ENCODE measurements at places on chromosomes 16 and 17. TPM values are rescaled to one million over a fixed set of nuclear protein-coding genes. Genes with fewer than 3 reads are reported as not detected.

DNA sequence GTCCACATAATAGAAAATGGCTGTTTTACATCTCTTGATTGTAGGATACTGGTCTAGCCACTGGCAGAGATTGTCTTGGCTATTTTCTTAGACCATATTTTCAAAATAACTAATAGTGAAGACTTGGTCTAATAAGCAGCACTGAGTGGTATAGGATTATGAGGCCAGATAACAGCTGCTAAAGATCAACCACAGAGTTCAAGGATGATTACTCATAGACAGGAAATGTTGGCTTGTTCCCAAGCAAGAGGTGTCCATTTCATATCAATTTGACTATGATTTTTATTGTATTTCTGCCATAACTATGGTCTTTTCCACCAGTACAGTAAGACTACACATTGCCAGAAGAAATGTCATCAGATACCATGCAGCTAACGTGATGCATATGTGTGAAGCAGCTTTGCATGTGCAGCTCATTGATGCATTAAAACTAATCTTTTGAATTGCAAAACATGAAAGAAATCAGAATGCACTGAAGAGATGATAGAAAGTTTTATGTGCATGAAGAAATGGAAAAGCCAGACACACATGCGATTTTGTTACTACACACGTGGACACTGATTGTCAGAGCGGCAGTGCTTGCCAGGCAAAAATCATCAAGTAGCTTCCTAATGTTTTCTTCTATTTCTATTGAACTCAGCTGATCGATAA, 693.3 kb downstream of the CDH11 start:
- no peak for DNase-seq

DNA sequence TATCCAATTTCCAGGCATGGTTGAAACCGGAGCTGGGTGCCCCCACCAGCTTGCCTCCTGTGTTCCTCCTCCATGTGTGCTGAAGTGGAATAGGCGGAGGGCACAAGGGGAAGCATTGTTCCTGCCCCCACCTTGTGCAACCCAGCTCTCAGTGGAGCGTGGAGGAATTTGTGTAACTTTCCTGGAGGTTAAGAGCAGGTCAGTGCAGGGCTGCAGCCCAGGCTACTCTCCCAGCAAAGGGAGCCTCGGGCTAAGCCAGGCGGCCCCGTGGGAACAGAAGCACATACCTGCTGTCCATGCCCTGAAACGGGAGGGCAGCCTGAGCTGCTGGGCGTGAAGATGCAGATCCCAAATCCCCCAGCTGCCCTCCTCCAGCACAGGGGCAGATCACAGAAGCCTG, 158.8 kb upstream of the LHX1 start:
- no peak for DNase-seq

DNA sequence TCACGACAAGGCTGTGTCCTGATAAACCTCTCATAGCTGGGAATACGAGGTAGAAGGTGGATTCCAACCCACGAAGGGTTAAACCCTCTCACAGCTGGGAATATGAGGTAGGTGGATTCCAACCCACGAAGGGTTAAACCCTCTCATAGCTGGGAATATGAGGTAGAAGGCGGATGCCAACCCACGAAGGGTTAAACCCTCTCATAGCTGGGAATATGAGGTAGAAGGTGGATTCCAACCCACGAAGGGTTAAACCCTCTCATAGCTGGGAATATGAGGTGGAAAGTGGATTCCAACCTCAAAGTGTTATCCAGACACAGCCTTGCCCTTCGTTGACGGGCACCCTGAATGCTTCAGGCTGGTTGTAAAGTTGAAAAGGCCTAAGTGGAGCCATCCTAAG, 31.0 kb downstream of the AXIN1 start:
- no peak for DNase-seq

Gene CCL1
- total RNA-seq: not detected

GRCh38 chr17:44778656-44779210, 19.9 kb downstream of the ADAM11 start:
- no peak for DNase-seq

- no peak for DNase-seq
These were observed 71.5 kb downstream of the TAOK1 start for GRCh38 chr17:29461483-29462206.

DNA sequence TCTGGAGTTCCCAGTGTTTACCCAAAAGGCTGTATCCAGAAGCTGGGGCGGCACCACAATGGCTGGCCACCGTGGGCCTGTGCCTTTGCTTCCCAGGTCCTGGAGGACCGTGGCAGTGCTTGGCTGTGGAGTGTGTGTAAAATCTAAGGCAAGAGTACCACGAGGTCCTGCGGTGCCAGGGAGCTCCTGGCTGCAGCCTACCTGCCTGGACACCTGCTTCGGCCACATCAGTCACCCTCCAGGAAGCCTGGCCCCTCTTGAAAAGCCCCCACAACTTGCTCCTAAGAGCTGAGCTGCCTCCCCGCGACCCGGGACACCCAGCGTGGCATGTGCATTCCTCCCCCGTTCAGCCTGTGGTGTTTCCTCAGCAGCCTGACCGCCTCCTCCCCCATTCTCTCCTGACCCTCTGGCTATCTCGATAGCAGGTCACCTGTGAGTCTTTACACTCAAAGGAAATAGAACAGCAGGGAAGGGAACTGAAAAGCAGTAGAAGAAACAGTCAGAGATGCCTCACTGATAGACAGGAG, 7.9 kb downstream of the TIMM22 start:
- no peak for DNase-seq

Gene PYY
- not detected for total RNA-seq

- DNase-seq: no peak
These were observed 443.3 kb upstream of the C16orf82 start for GRCh38 chr16:26623442-26623841.

Gene FBXO39
- total RNA-seq: 0.49 TPM

DNA sequence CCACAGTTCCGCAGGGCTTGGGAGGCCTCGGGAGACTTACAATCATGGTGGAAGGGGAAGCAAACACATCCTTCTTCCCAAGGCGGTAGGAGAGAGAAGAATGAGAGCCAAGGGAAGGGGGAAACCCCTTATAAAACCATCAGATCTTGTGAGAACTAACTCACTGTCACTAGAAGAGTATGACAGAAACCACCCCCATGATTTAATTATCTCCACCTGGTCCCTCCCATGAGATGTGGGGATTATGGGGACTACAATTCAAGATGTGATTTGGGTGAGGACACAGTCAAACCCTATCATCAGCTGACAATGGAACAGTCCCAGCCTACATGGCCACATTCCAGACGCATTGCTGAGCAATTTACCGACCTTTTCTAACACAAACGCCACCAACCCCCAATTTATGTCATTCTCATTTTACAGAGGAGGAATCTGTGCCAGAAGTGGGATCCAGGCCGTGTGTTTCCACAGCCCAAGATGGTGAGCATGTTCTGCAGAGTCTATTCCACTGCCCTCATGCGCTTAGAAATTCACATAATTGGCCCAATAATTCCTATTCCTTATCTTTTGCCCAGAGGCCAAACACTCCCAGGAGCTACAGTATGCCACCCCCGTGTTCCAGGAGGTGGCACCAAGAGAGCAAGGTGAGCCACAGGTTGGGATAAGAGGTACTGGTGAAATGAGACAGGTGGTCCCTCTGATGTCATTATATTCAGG, 17.3 kb downstream of the MILR1 start:
- DNase-seq: no peak

Gene CPNE7
- total RNA-seq: 4.8 TPM
